ENCODE measurements at places on chromosomes 3 and 15.

DNA sequence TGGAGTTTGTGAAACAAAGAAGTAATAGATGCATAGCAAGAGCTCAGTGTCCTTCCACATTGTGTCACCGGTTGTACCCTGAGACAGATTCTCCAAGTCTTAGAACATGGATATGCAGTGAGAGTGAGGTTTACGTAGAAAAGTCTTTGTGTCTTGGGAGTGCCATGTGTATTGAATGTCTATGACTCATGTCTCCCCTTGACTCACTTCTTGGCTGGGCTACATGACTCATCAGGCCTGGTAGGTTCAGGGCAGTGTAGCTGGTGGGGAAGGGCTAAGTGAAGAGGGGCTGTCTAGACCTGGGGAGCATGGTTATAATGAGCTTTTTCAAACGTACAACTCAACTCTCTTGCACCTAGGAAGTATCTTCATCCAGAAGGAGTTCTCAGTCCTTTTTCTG is 167.4 kb downstream of the GAP43 start:
- DNase-seq: no peak

DNA sequence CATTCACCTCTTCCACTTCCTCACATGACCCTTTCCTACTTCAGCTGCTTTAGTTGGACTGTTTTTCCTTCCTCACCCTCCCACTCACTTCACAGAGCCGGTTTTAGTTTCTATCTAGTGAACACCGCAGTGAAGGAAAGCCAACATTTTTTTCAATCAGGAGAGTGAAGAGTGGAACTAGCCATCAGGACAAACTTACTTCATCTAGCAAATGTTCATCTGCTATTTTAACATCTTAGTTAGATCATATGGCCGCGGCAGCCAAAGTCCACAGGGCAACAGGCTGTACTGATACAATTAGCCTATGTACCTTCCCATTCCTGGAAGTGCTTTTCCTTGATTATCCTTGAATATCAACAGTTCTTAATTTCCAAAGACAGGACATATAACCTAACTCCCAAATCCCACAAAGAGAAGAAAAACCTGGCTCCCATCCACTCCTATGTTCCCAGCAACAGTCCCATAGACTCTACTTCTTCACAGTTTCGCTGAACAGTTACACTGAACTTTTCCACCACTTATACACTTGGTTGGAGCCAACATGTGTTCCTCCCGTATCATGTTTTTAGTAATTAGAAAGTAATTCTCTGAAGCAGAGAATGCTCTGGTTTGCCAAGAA is 456.2 kb upstream of the THBS1 start:
- no peak for DNase-seq

DNA sequence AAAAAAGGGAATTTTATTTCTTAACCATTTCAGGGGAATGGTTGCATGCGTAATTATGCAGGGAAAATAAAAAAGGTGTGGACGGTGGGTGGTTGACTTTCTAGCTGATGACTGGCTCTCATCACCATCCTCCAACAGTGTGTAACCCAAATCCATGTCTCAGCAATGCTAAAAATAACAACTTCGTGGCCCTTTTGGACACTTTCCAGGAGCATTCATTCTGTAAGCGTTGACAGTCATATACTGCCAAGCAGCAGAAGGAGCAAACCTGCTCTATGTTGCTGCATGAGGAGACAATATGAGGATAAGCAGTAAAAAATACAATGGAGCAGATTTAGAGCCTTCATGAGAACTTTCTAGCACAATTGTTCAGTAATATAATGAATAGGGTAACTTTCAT is 189.1 kb downstream of the ANXA2 start:
- DNase-seq: peak; percentile 46

GRCh38 chr15:31158858-31159569 is 57.5 kb upstream of the TRPM1 start:
- DNase-seq: peak; percentile 54

GRCh38 chr15:88716543-88717381 is 77.9 kb downstream of the ISG20 start:
- DNase-seq: no peak

DNA sequence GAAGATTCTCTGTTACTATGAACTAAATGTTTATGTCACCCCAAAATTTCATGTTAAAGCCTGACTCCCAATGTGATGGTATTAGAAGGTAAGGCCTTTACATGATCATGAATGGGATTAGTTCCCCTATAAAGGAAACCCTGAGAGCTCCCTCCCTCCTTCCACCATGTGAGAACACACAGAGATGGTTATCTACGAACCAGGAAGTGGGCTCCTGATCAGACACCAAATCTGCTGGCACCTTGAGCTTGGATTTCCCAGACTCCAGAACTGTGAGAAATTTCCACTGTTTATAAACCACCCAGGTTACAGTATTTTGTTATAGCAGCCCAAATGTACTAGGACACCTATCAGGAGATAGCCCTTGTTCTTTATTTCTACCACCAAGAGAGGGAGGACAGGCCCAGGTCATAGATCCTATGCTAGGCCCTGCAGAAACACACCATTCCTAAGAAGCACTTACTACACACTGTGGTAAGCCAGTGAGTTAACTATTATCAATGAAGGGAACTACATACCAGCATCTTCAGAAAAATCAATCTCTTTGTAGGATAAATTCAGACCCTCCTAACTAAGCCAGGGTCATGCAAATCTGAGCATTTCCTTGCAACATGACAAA is 59.0 kb downstream of the PRKAR2A start:
- DNase-seq: no peak

- DNase-seq: no peak
These were observed 41.7 kb downstream of the SLCO2A1 start for GRCh38 chr3:133987948-133988484.

- peak; percentile 60 for DNase-seq
These were observed 2.4 kb downstream of the UCN2 start for GRCh38 chr3:48561045-48561736.

DNA sequence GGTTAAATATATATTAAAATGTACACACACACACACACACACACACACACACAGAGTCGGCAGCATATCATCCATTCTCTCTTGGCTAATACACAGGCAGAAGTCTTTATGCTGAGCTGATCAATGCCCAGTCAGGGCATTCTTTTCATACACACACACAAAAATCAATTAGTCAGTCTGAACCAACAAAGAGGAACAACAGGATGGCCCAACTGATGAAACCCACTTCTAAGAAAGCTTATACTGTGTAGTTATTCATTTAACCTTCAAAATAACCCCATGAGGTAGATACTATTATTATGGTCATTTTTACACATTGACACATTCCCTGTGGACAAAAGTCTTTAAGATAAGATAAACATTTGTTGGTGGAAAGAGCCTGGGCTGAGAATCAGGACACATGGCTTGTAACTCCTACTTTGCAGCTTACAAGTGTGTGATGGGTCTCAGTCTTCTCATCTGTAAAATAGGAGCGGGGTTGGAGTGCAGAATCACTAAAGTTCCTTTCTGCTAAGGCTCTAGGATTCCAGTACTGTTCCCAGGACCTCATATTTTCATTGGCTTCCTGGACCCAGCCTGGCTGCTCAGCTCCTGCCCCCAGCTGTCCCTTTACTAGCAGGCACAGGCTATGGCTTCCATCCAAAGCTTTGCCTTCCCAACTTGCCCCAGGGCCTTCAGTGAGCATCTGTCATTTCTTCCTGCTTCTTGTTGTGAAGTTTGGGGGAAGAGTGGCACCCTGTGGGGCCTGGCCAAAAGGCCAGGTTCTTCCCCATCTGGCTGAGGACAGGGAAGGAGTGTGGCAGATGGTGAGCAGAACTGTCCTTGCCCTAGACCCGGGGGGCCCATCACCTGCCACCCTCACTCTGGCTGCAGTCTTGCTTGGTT is 27.2 kb upstream of the GLCE start:
- DNase-seq: no peak

DNA sequence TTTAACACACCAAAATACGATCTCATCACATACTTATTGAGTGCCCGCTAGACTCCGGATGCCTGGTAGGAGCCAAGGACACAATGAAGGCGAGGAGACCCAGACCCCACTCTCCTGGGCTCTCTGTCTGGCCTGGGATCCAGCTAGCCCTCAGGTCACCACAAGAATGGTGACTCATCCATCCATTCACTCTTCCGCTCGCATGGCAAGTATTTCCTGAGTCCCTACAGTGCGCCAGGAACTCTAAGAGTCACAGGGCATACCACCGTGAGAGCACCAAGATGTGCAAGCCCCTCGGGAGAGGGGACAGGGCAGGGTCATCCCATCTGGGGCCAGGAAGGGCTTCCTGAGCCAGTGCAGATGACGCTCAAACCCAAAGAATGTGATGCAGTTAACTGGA is 101.6 kb upstream of the PRR20G start:
- no peak for DNase-seq

- peak; percentile 19 for DNase-seq
These were observed 143.7 kb upstream of the ZNF385D start for GRCh38 chr3:21894459-21895340.

- peak; percentile 77 for DNase-seq
These were observed 2.6 kb upstream of the CEMIP start for GRCh38 chr15:80776420-80777045.

DNA sequence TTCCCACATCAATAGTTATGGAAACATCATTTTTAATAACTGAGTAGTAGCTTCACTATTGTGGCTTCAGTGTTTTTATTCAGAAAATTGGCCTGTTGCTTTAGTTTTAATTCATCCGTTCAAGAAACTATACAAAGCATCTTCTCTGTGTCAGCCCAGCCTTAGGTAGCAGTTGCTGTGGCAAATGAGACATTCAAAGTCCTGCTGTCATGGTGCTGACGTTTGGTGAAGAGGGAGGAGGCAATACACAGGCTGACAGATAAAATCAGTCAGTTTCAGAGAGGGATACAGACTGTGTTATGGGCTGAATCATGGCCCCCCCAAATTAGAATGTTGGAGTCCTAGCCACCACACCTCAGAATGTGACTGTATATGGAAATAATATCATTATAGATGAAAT is 56.5 kb downstream of the SLC7A14 start:
- no peak for DNase-seq

DNA sequence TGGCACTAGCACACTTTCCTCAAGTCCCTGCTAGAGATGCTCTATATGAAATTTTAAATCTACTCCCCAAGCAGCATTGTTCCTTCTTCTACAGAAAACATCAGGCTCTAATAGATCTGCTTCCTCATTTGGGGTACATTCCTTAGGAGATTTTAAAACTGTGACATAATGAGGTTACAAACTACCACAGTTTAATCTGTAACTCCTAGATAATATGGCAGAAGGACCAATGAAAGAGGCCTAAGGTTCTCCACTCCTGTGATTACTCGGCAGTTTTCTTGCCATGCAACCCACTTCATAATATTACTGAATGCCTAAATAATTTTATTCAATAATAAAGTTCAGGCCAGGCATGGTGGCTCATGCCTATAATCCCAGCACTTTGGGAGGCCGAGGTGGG is 16.1 kb downstream of the ZNF106 start:
- DNase-seq: no peak

DNA sequence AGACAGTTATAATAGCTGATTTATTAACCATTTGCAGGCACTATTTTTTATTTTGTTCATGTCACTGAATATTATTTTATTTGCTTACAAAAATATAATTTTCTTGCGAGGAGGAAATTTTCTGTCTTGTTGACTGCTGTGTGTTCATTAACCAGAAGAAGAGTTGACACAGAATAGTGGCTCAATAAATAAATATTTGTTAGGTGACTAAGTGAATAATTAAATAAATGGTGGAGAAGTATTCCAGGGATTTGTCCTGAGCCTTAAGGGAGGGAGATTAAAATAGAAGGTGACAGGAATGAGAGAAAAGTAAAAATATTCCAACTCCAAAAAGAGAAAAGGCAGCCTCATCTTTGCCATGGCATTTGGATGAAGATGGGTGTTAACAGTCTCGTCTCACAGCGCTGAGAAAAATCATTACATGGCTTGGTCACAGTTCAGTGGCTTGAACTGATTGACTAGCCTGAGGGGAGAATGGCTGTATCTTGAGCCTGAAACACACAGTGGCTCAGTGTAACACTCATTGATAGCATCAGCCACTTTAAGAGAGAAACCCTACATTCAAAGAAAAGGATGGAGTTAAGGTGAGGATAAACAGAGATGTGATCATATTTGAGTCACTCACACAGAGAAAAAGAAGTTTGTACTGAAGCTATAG is 449.9 kb upstream of the NAALADL2 start:
- no peak for DNase-seq

GRCh38 chr3:125319765-125320164 is 55.4 kb downstream of the ZNF148 start:
- DNase-seq: no peak
